ENCODE measurements at places on chromosomes 6 and 20. TPM values are rescaled to one million over a fixed set of nuclear protein-coding genes. Genes with fewer than 3 reads are reported as not detected.

Gene ARHGAP40
- 0.43 TPM for total RNA-seq

Gene OR2H2
- total RNA-seq = not detected

Gene SYCP2
- 0.22 TPM for total RNA-seq

Gene ZBTB2
- total RNA-seq = 16.2 TPM

Gene OXT
- total RNA-seq = not detected

Gene RIPPLY2
- total RNA-seq = not detected

Gene CLIC1
- 1,126 TPM for total RNA-seq

Gene ITPA
- total RNA-seq = 31.5 TPM

Gene CCM2L
- not detected for total RNA-seq

Gene CLDN20
- total RNA-seq = not detected

Gene SLC17A2
- total RNA-seq = not detected

Gene RBPJL
- not detected for total RNA-seq

Gene BPI
- not detected for total RNA-seq
